ENCODE measurements at places on chromosomes 2 and 18. TPM values are rescaled to one million over a fixed set of nuclear protein-coding genes. Genes with fewer than 3 reads are reported as not detected.

FAM117B gene
- 1.9 TPM for total RNA-seq

PPM1B gene
- total RNA-seq, result 35.1 TPM

UGT1A4 gene
- total RNA-seq, result not detected

MC2R gene
- total RNA-seq, result not detected

KLHL14 gene
- not detected for total RNA-seq

GCG gene
- total RNA-seq, result not detected

GNAL gene
- total RNA-seq, result 0.22 TPM

IL37 gene
- total RNA-seq, result not detected

CDKL4 gene
- total RNA-seq, result 0.75 TPM

MREG gene
- 3.2 TPM for total RNA-seq

NYAP2 gene
- not detected for total RNA-seq

SLC5A7 gene
- total RNA-seq, result not detected

ERCC3 gene
- 53.6 TPM for total RNA-seq

CNTNAP5 gene
- not detected for total RNA-seq

CNGA3 gene
- total RNA-seq, result not detected

RAPGEF4 gene
- 1.00 TPM for total RNA-seq

BUB1 gene
- total RNA-seq, result 20.4 TPM

Measured in uterine smooth muscle cell (primary cell).